Hematopoietic multipotent progenitor cell treated with erythropoietin and hydrocortisone succinate and interleukin-3 and kit ligand, for 17 days (in vitro differentiated cells): ENCODE measurements at places on chromosomes 6 and 20.

- no peak for DNase-seq
These were observed 97.3 kb downstream of the CAP2 start for GRCh38 chr6:17490724-17491123.

DNA sequence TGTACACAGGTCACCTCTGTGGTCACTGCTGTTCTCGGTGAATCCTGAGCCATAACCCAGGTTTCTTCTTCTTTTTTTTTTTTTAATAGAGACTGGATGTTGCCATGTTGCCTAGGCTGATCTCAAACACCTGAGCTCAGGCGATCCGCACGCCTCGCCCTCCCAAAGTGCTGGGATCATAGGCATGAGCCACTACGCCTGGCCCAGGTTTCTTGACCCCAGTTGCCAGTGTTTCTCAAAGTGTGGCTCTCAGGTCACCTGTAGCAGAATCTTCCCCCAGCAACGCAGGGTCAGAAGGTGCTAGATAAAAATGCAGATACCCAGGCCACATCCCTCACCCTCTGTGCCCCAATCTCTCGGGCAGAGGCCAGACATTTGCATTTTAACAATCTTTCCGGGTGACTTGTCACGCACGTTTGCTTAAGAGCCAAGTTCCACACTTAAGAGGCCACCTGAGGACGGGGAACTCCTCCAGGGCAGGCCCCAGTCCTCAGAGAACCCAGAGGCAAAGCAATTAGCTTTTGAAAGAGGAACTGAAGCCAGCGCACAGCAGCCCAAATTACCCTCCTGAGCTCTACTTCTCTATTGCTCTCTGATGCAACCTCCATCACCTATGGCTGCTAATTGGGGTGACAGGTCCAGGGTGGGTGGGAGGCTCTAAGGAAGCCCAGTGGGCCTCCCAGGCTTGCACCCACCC lies 81.8 kb downstream of the NFATC2 start:
- no peak for DNase-seq

- DNase-seq: no peak
These were observed 19.8 kb downstream of the DLL1 start for GRCh38 chr6:170270984-170271593.

DNA sequence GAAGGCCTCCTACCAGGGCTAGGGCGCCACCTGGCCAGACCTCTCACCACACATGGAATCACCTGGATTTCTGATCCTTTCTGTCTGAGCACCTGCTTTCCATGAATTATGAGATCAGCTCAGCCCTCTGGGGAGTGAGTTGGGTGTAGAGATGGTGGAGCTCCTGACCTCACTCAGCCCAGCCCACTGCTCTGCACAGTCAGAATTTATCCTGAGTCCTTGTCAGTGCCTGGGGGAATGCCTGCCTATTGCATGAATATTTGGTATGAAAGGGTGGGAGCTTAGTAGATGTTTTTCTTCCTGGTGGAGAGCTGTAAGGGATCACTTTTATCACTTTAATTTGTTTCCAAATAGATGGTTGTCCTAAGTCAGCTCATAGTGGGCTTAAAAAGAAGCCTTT lies 47.5 kb downstream of the DTD1 start:
- no peak for DNase-seq

GRCh38 chr20:1890469-1891262 lies 4.5 kb upstream of the SIRPA start:
- no peak for DNase-seq

DNA sequence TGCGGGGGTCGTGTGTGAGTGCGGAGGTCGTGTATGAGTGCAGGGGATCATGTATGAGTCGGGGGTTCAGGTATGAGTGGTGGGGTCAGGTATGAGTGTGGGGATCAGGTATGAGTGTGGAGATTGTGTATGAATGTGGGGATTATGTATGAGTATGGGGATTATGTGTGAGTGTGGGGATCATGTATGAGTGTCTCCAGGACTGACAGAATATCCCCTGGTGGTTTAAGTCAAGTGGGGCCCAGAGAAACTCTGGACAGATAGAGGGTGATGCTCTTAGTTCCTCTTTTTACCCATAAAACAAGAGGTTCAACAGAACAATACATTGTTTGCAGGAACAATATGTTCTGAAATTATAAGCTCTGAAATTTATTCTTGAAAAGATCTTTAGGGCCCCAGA lies 131.9 kb downstream of the UST start:
- no peak for DNase-seq

- no peak for DNase-seq
These were observed 50.2 kb downstream of the ARID1B start for GRCh38 chr6:156827382-156827781.

- DNase-seq: no peak
These were observed 69.3 kb downstream of the RCAN2 start for GRCh38 chr6:46421939-46422338.

- DNase-seq: no peak
These were observed 310.2 kb downstream of the TSHZ2 start for GRCh38 chr20:53282217-53282955.

- DNase-seq: no peak
These were observed 90.7 kb downstream of the CDH26 start for GRCh38 chr20:60048634-60049521.

- DNase-seq: no peak
These were observed 24.6 kb downstream of the MYLK4 start for GRCh38 chr6:2725999-2726567.

DNA sequence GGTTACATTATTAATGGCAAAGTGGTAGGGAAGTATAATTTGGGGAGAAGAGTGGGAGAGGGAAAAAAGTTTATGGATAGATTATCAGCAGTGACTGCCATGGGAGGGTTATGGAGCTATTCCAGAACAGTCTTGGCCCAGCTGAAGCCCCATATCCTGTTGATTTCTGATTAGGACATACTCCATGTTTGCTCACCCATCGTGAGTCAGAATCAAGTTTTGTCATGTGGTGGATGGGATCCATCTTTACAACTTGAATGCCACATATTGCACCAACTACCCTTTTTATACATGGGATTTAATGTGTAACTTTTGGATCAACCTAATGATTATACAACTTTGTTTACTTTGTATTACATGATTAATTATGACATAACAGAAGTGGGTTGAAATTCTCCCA lies 217.0 kb downstream of the HAO1 start:
- no peak for DNase-seq

DNA sequence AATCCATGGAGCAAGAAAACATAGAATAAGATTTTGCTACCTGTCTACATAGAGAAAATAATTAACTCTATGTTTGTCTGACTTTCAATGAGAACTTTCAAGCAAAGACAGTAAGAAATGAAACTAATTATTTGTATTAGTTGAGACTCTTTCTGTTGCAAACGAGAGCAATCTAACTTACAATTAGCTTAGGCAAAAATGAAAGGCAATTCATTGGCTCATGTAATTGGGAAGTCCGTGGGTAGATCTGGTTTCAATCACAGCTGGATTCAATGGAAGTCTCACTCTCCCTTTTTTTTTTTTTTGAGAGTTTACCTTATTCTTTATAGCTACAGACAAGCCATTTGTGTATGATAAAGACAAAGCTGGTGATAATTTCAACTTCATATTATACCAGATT lies 68.2 kb upstream of the STXBP5 start:
- DNase-seq: no peak

GRCh38 chr20:59438201-59438600 lies 137.8 kb downstream of the EDN3 start:
- DNase-seq: no peak

- DNase-seq: no peak
These were observed 27.8 kb downstream of the SAYSD1 start for GRCh38 chr6:39087197-39087596.

GRCh38 chr20:47380481-47380880 lies 24.0 kb upstream of the ZMYND8 start:
- no peak for DNase-seq

DNA sequence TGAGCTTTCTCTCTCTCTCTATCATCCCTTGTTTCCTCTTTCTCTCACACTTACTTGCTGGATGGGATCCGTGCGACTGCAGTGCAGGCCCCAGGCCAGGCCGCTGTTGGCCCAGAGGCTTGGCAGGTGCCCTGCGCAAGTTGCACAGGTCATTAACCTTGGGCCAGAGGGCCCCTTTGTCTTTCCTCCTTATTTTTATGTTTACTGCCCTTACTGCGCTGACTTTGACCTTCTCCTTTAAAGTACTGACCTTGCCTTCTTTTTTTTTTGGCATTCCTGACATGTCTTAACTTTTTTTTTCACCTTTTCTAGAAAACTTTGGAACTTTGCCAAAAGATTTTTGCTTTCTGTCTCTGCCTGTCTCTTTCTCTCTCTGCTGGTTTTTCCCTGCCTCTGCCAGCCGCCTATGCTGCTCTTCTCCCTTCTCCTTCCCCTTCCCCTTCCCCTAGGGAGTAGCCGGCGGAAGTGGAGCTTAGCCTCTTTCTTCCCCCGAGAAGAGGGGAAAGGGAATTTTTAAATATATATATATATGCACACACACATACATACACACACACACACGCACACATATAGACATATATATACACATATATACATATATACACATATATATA lies 59.6 kb upstream of the CDH4 start:
- DNase-seq: no peak

DNA sequence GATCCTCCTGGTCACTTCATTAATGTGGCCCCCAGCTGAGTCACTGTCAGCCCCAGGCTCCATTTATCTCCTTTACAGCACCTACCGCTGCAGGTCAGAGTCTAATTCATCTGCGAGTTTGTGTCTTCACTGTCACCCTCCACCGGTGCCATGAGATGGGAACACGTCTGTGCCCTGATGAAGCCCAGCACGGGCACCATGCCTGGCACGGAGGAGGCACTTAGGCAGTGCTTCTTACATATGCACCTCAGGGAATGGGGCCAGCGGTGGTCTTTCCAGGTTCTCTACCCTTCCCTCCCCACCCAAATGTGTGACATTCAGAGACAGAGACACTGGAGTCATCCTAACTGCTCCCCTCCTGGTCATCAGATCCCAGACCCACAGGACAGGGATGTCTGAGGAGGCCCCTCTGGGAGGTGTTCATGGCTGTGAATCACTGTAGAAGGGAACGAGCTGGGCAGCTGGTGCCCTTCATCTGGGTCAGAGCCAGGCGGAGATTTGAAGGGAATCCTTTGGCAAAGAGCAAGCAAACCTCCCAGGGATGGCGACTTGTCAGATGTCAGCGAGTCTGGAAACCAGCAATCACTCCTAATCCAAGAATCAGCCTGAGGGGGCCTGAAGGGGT lies 364.6 kb downstream of the PREX1 start:
- no peak for DNase-seq

- DNase-seq: no peak
These were observed 233.8 kb downstream of the BCKDHB start for GRCh38 chr6:80340280-80340679.

DNA sequence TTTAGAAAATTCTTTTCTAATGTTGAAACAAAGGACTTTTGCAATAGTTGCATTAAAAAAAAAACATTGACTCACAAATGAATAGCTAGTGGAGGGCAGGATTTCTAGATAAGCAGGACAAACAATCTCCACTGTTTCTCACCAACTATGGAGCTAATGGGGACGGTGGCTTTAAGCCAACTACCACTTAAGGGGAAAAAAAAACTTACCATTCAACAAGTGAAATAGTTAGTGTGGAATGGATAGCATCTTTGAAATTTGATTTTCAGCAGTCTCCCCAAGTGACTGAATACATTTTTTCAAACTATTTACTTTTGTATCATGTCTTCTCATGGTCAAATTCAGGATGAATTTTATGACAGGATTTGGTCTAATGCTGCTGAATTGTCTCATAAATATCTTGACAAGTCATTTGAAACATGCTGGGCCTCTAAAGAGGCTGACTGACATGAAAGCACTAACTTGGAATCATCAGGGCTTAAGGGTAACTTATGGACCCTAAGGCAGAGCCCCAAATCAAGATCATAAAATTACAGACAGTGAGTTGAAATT lies 100.5 kb downstream of the EYA4 start:
- DNase-seq: no peak

DNA sequence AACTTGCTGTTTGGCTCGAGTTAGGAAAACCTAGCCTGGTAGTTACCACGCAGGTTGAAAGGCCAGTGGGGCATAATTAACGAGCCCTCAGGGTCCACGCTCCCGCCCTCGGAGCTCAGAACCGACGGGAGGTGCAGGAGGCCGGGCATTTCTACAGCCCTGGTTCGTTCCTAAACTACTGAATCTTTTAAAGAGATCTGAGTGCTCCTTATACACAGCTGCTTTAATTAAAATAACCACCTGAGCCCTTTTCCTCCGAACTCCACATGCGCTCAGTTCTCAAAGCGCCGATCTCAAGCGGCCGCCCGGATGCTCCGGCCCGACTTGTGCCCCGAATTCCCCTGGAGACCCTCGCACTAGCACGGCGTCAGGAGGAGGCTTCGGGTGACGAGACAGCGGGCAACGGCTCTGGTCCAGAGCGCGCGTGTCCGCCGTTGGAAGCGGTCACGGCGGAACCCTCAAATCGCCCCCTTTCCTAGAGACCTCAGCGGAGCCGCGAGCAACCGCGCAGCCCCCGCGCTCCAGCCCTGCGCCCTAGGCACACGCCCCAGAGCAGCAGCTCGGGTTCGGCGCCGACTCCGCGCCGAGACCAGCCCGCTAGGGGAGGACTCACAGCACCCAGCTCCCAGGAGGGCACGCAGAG lies 397 bp downstream of the WDR27 start:
- DNase-seq: no peak
